ENCODE measurements at places on chromosomes 5 and 9.

DNA sequence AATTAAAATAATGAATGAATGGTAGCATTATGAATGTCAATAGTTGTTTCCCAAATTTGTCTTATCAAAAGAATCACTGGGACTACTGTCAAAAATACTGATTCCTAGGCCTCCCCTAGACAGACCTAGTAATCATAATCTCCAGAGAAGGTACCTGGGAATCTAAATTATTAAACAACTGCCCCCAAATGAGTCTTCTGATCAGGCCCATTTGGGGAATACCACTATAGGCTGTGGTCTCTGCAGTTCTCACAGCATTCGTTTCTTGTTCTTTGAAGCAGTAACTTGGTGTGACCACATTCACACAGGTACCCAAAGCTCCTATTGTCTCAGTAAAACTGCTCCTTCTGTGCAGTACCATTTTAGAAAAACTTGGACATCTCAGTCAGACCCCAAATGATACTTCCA, 230.9 kb downstream of the PIK3R1 start:
- no peak for DNase-seq

DNA sequence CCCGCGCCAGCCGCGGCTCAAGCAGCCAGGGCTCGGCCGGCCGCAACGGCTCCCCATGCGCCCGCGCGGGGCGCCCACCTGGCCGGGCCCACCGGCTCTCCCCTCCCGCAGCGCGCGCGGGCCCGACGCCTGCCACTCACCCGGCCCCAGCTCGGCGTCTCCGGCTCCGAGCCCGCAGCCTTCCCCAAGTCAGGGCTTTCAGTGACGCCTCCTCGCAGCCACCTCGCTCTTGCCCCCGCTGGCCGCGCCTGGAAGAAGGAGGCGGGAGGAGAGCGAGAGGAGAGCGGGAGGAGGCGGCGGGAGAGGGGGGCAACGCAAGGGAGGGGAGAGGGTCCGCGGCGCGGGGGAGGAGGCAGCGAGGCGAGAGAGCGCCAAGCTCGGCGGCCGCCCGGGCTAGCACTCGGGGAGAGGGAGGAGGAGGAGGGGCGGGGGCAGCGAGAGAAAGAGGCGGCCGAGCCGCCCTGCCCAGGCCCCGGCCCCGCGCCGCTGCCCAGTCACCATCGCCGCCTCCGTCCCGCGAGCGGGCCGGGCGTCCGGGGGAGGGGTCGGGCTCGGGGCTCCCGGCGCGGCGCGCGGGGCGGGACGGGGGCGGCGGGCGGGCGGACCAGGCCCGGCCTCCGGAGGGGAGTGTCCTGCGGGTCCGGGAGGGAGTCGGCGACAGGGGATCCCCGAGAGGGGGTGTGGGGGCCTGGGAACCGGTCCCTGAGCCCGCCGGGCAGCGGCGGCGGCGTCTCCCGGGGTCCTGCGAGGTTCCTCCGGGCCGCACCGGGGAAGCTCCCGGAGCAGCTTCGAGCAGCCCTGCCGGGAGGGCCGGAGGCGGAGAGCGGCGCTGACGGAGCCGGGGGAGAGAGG, at the start of gene LHFPL2:
Gene LHFPL2, minus strand, starts transcription at position 414 of the 852 bp plus-strand sequence. CDS start 138,559 bp downstream, outside the sequence.
- peak; percentile 6 for DNase-seq

DNA sequence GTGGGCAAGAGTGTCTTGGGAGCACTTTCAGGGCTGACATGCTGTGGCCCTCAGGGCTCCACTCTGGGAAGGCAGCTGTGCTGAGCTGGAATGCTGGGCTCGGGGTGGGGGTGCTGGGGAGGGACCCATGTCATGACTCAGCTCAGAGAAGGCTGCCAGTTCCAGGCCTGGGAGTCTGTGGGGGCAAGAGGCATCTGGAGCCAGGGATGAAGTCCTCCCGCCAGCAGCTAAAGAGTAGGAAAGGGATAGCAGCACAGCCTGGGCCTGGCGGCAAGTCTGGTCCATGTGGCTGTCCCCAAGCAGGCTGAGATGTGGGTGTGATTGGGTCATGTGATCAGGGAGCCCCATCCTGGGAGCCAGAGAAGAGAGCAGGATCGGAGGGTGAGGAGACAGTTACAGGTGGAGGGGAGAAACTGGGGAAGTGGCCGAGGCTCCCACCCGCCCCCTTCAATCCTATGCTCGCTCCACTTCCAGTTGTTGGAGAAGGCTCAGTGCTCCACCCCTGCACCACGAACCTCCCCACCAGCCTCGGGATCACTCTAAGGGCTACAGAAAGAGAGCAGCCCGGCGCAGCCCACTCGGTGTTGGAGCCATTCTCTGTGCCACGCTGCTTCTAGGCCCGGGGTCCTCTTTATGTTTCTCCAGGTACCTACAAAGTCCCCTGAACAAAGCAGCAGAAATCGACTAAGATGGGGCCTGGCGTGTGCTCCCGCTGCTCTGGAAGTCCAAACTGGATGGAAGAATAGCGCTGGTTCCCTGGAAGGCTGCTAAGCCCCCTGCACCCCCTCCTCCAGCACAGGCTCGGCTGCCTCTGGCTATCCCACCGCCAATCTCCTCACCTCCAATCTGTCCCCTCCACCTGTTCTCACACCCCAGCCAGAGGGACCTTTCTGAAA, 12.0 kb downstream of the PDGFRB start:
- no peak for DNase-seq

- no peak for DNase-seq
These were observed 232.8 kb downstream of the ARHGEF28 start for GRCh38 chr5:73858776-73859175.

DNA sequence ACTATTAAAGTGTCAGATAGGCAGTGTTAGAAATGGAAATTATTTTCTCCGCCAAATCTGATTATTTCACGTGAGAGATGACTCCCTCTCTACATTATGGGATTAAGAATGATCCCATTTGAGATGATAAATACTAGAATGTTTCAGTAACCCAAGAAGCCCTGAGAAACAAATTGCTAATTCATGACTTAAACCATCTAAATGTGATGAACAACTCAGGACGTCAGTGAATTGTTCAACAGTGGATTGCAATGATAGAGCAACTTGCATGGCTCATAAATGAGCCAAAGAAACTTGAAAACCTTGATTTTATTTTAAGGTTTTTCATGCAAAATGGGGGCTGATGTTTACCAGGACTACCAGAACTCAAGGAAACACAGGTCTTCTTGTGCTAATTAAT, 350.5 kb upstream of the WWC1 start:
- no peak for DNase-seq

GRCh38 chr5:60843386-60843935, 608 bp downstream of the ELOVL7 start:
- no peak for DNase-seq

GRCh38 chr9:131503626-131504465, 1.1 kb downstream of the POMT1 start:
- peak; percentile 75 for DNase-seq

Measured in stimulated activated CD4-positive, alpha-beta T cell treated with anti-CD3 and anti-CD28 coated beads, Interleukin-15, amount 100 ng/mL, for 48 hours (primary cell).